ENCODE measurements at places on chromosomes 4 and X.

DNA sequence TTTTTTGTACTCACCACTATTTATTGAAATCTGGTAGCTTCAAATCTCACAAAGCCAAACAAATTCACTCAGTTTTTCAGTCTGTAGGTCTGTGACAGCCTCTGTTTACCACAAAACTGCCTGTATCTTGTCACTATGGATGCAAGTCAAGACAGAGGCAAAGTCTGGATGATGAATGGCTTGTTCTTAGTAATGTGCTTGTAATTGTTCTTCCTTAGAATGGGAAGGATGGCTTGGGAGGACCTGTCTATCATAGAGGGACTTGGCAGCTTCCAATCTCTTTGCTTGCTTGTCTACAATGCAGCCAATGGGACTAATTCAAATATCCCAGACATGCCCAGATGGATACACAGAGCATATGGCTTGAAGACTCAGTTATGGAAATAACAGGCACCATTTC lies 141.2 kb upstream of the SCML1 start:
- DNase-seq = no peak

DNA sequence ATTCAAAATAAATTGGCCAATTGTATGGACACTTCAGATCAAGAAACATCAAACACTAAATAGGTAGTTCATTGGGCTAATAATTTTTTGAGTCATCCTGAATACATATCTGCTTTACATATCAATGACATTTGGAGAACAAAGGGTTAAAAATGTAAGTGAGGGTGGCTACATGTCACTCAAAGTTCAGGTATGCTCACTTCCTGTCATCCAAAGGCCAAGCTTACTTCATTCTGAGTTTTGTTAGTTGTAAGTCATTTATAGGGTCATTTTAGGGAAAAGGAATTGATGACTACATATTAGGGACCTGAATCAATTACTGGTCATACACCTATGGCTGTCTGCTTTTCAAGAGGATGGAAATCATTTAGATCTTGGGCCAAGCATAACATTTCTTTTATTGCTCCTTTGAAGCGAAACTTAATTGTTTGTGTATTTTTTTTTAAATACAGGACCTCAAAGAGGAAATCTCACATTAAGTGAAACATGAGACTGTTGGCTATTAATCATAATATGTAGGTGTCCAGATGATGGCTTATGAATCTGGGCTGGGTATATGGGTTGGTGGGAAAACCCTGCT lies 119.2 kb upstream of the LEF1 start:
- no peak for DNase-seq

DNA sequence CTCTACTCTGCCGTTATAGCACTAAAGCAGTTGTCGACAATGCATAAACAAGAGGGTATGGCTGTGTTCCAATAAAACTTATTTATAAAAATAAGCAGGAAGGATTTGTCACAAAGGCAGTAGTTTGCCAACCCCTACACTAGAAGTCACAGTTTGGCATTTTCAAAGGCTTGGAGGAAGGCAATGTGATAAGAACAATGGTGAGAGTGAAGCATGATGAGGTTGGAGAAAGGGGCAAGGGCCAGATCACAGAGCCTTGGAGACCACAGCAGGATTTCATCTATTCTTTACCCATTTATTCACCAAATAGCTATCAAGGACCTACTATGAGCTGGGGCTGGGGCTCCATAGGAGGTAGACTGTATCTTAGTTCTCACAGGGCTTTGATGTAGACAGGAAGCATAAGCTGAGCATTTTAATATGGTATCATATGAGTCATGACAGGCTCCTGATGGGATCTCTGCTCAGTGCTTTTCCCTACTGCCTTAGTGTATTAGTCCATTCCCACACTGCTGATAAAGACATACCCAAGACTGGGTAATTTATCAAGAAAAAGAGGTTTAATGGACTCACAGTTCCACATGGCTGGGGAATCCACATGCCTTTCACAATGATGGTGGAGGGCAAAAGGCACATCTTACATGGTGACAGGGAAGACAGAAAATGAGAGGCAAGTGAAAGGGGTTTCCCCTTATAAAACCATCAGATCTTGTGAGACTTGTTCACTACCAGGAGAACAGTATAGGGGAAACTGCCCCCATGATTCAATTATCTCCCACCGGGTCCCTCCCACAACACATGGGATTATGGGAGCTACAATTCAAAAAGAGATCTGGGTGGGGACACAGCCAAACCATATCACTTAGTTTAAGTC lies 58.9 kb downstream of the PPM1K start:
- no peak for DNase-seq

DNA sequence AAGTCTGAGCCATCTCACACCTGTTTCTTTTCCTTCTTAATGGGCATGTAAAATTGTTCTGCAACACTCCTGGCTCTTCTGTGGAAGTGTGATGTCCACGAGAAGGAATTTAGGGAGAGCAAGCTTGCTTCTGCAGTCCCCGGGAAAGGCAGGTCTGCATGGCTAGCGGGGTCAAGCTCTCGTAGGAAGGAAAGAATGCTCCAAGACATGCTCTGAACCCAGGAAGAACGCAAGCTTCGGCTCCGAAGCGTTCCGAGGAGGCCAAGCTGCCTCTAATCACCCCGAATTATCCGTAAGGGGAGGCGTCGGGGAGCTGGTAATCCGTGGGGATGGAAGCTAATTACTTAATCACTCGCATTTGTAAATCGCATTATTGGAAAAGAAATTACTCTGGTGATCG lies 177.7 kb downstream of the CRLF2 start:
- DNase-seq = no peak

- DNase-seq = no peak
Observed at GRCh38 chr4:123994917-123995316, 598.3 kb downstream of the SPRY1 start.

DNA sequence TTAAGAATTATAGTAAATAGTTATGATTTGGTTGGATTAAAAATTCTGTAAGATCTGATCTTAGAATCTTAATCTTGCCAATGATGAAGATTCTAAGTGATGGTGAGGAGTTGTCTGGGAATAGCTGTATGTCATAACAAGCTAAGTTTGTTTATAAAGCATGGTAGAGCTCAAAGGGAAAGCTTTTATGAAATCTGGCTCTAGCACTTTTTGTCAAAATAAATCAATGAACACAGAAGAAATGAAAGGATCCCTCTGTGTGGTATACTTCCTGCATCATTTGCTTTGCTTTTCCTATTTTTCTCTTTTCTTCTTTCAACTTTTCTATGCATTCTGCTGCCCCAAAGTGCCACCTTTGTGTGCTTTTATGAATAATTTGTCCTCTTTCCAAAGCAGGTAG lies 193.5 kb upstream of the FAT1 start:
- no peak for DNase-seq
